Stimulated activated CD8-positive, alpha-beta memory T cell treated with anti-CD3 and anti-CD28 coated beads, Interleukin-15, amount 100 ng/mL, for 48 hours (primary cell): ENCODE measurements at places on chromosomes 7 and 10.

DNA sequence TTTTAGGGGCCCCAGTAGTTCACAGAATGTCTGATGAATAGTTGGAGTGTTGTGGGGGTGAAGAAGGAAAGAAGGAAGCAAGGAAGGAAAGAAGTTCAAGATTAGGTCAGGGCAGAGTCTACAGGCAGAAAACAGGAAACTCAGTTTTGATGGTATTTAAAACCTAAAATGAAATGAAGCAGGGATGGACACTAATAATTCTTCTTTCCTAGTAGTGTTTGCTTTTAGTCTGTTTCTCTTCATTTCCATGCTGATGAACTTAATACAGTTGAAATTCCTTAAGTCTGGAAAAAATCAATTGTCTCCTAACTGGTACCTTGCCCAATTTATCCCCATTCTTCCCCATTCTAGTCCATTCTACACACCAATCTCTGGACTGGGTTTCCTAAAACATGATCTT lies 59.0 kb upstream of the GSAP start:
- no peak for DNase-seq

- DNase-seq = peak; percentile 3
These were observed at the start of gene C10orf53 for GRCh38 chr10:49679480-49679893. Gene C10orf53, plus strand, starts transcription at chr10:49679651. Its CDS starts 47 bp downstream, at chr10:49679698.

DNA sequence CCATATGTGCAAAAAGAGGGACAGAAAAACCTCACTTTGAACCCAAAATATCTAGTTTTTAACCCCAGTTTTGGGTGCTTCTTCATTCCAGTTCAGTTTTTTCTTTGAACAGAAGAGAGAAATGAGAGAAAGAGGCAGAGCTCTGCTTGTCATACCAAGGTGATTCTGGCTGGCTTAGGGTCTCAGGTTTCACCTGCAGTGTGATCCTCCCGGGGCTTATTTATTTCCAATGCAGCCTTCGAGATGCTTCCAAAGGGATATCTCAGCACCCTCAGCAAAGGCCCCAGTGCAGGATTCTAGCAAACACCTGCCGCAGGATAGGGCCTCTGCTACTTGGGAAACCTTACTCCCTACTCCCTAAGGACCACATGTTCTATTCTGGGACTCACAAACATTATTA lies 131.3 kb downstream of the WDR11 start:
- no peak for DNase-seq

- DNase-seq = no peak
These were observed 36.0 kb upstream of the DGKI start for GRCh38 chr7:137882806-137883205.

DNA sequence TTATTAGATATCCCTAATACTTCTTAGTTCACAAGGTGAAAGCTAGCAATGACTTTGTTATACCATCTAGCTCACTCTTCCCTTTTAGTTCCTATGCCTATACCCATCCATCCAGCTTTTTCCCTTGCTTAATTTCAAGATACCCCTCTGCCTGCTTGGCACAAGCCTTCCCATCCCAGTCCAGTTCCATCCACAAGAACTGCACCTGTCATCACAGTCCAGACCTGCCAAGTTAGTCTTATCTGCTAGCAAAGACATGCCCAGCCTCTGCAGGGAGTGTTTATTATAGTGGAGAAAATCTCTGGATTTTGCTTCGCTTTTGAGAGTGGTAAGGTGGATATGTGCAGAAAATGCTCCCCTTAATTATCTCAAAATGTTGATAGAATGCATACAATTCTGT lies 158.2 kb downstream of the ST7 start:
- DNase-seq = no peak
